ENCODE measurements at places on chromosomes 6 and 20. TPM values are rescaled to one million over a fixed set of nuclear protein-coding genes. Genes with fewer than 3 reads are reported as not detected.

Gene CDH4
- 0.17 TPM for total RNA-seq

DNA sequence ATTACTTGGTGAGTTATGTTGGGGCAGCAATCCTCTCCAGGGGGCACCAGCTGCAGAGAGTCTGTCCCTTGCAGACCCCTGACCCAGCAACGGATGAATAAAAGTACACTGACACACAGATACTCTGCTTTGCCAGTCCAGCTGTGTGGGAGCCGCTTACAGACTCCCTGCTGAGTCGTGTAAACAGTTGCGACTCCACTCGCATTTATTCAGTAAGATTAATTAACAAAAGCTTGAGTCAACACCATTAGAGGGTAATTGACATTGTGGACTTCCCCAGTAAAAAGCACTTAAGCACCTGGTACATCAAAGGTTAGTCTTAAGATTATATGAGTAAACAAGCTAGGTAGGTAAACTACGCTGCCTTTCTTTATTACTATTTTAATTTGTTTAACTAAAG, 92.0 kb upstream of the TMEM181 start:
- no peak for DNase-seq

Gene ARMH2
- total RNA-seq = not detected

- no peak for DNase-seq
Measured at GRCh38 chr6:7809346-7809745, 83.4 kb downstream of the BMP6 start.

DNA sequence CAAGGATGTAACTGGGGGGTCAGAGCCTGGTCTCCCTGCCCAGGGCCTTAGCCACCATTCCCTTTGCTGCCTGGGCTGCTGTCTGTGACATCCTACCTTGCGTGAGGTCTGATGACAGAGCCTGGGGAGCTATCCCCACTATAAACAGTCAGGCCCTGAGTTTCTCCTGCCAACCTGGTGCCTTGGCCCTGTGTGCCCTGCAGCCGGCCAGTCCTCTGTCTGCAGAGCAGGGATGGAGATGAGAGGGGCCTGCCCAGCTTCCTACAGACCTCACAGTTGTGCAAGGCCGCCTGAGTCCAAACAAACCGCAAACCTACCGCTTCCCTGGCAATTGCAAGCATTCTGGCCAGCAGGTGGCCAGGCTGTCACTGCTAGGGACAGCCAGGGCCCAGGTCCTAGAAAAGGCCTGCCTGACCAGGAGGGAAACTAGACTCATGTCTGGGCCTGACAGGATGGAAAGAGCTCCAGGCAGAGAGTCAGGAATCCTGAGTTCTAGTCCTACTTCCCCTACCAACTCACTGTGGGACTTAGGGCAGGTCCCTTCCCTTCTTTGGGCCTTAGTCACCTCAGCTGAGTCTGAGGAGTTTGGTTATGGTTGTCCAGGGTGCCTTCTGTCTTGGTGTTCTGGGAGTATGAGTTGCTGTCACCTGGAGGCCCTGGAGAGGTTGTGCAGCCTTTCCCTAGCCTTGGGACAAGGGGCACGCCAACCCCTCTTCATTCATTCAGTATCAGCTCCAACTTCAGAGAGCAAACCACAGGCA, 86.2 kb downstream of the VEGFA start:
- DNase-seq = peak; percentile 27

- peak; percentile 53 for DNase-seq
Measured at GRCh38 chr6:37251211-37251780, 6.3 kb upstream of the TBC1D22B start.

DNA sequence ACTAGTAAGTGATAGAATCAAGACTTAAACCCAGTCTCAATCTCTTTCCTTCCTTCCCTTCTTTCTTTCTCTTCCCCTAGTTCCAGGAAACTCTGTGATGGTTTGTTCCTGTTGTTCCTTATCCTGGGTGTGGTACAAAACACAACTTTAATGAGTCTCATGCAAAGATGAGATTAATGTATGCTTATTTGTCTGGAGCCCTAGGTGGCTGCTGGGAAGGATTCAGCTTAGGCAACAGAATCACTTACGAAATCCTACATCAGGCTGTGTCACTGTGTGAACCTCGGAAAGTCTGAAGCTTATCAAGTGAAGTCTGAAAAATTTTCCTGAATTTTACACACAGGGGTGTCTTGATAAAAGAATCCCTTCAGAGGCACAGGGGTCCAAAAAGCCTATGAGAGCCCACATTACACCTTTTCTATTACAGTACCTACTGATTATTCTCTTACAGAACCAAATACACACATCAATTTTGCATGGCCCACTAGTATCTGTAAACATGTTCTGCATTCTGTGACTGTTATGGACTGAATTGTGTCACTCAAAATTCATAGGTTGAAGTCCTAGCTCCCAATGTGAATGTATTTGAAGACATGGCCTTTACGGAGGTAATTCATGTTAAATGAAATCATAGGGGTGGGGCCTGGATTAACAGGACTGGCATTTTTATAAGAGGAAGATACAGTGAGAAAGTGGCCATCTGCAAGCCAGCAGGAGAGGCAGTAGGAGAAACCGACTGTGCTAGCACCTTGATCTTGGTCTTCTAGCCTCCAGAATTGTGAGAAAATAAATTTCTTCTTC, 144.7 kb downstream of the MYB start:
- no peak for DNase-seq

GRCh38 chr6:127191716-127192115, 73.2 kb downstream of the RSPO3 start:
- peak; percentile 22 for DNase-seq

GRCh38 chr6:51467231-51467952, 620.0 kb downstream of the PKHD1 start:
- DNase-seq = no peak

- DNase-seq = no peak
Measured at GRCh38 chr20:21982559-21982958, 277.1 kb downstream of the PAX1 start.

GRCh38 chr20:62413896-62414481, 6.9 kb upstream of the CABLES2 start:
- peak; percentile 23 for DNase-seq

Gene PCMTD2
- total RNA-seq = 70.2 TPM

Gene ALDH5A1
- 1.0 TPM for total RNA-seq

GRCh38 chr6:32445321-32445854, 5.7 kb downstream of the HLA-DRA start:
- DNase-seq = no peak

- DNase-seq = peak; percentile 37
Measured at GRCh38 chr6:170122651-170123050, 168.2 kb downstream of the DLL1 start.

GRCh38 chr6:16118825-16119224, 10.1 kb upstream of the MYLIP start:
- no peak for DNase-seq

Gene PAK5
- total RNA-seq = not detected

DNA sequence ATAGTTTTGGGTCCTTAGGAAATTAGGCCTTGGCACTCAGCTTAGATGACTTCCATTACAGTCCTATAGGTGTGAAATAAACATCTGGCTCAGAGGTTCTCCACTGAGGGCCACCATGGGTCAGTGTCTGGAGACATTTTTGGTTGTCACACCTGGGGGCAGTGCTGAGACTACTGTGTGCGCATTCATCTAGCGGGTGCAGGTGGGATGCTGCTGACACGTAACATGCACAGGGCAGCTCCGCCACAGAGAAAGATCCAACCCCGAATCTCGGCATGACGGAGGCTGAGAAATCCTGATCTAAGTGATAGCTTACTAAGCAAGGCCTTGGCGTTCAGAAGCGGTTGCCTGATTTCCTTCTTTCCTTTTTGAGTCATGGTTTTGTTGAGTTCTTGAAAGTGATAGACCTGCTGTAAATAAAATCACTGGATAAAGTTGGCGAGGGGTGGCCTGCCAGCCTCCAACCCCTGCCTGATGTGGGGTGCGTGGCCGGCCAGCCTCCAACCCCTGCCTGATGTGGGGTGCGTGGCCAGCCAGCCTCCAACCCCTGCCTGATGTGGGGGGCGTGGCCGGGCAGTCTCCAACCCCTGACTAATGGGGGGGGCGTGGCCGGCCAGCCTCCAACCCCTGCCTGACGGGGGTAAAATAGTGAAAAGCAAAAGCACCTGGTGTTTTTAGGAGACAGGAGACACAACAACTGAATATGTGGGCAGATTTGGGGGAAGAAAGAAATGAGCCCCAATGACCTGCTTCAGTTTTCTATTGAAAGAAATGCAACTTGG, 158.1 kb downstream of the CDH26 start:
- DNase-seq = no peak

DNA sequence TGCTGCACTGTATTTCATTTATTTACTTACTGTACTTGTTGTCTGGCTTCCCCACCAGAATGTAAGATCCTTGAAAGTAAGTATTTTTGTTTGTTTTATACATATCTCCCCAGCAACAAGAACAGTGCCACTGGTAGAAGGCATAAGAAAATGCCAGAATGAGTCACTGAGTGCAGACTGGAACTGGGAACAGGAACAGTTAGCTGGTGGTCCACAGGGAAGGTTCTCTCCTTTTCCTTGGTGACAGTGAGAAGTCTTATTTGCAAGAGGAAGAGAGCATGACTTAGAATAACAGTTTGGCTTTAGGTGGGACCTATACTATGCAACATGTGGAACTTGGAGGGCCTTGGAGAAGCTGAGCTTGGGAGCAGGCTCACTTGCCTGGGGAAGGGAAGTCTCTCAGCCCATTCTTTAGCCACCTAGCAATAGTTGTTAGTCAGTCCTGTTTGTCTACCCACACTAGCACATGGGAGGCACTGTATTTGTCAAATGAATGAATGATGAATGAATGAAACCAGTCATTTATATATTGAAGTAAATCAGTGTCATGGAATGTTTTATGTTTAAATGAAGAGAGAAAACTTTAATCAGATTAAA, 203.5 kb downstream of the KCNQ5 start:
- no peak for DNase-seq

DNA sequence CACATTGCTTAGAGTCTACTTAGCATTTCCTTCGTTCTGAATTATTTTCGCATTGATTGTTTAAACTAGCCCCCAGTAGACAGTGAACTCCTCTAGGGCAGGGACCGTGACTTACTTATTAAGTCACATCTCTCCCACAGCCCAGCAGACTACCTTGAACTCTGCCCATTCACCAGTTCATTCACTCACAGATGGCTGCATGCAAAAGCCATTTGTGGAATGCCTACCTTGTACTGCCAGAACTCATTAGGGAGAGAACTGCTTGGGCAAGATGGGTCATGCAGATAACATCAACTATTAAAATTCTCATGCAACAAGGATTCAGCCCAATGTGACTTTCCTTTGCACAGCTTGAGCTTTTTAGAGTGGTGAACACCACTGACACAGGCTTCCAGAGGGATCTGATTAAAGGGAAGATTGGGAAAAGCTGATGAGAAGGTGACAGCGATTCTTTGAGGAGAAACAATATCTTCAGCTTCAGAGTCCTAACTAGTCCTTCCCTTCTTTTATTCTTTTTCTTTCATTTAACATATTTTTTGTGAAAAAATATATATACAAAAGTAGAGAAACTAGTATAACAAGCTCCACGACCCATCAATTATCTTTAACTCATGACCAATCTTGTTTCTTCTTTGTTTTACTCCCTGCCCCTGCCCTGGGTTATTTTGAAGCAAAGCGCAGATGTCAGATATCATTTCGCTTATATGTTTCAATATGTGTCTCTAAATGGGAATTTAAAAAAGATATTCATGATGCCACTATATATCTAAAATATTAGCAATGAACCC, 273.9 kb downstream of the CDC5L start:
- no peak for DNase-seq

- DNase-seq = no peak
Measured at GRCh38 chr20:14193443-14193842, 144.0 kb downstream of the FLRT3 start.

GRCh38 chr20:46638898-46639274, 12.4 kb downstream of the SLC13A3 start:
- no peak for DNase-seq

DNA sequence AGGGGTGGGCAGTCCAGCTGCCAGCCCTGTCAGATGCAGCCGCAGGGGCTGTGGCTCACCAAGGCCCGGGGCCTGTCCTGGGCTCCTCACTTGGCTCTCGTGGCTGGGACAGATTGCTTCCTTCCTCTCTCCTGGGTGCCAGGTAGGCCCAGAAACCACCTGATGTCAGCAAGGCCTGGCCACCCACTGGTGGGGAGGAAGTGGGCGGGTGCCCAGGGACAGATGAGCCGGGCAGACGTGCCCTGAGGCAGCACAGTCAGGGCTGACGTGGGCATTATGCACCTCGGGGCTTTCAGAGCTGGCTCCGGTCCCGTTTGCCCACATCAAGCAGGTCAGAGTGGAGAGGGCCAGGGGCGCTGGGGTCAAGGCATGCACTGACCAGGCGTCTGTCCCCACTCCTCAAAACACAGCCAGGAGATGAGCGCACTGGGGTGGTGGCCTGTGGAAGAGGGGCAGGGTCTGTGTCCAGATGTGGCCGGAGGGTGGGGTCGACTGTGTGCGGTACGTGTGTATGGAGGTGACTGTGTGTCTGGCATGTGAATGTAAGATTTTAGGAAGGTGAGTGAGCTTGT, 133.2 kb upstream of the PTPN1 start:
- no peak for DNase-seq

Gene PRKN
- 0.34 TPM for total RNA-seq

DNA sequence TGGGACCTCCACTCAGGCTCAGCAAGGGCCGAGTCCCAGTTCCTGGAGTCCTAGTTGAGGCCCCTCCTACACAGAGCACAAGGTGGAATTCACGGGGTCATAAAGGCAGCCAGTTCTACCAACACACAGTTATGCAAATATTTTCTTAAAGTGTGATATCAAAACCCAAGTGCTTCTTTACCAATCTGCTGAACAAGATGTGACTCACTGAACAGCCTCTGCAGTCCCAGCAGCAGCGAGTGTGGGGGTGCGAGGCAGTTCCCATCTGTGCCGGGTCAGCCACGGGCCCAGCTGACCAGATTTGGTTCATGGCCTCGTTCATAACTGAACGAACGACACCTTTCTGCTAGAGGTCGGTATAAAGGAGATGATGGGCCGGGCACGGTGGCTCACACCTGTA, 4.5 kb upstream of the TCEA2 start:
- no peak for DNase-seq

GRCh38 chr6:71400852-71401251, 112.2 kb downstream of the OGFRL1 start:
- peak; percentile 41 for DNase-seq
